Activated T-cell treated with anti-CD3 and anti-CD28 coated beads, Interleukin-2, amount 50 U/mL, for 72 hours (primary cell): ENCODE measurements at places on chromosomes 2 and 18. TPM values are rescaled to one million over a fixed set of nuclear protein-coding genes. Genes with fewer than 3 reads are reported as not detected.

GRCh38 chr2:237682856-237683670 is 55.7 kb downstream of the LRRFIP1 start:
- no peaks in the 10 kb centered on the region for H3K27me3 ChIP-seq
- peaks cover 18% of the 10 kb centered on the region for H3K4me1 ChIP-seq
- H3K4me3 ChIP-seq: no peak overlapping the region
- H3K36me3 ChIP-seq: no peaks in the 10 kb centered on the region
- DNase-seq: no peak
- no peak overlapping the region for H3K27ac ChIP-seq

DNA sequence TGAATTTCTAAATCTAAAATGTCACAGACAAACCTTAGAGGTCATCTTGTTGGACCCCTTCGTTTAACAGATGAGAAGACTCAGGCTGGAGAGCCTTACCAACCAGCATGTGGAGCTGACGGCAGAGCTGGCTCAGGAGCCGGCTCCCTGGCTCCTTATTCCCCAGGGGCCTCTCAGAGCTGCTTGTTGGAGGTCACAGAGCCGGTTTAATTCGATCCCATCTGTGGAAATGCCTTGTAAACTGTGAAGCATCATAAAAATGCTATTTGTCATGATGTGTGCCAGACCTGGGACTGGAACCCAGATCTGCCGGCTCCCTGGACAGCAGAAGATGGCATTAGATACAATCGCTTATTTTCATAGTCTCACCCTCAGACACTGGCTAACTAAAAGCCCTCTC is 8.2 kb upstream of the CIB4 start:
- no peaks in the 10 kb centered on the region for H3K36me3 ChIP-seq
- no peak overlapping the region for H3K4me3 ChIP-seq
- H3K27me3 ChIP-seq: peaks cover 36% of the 10 kb centered on the region
- no peak for DNase-seq
- H3K27ac ChIP-seq: no peak overlapping the region

DNA sequence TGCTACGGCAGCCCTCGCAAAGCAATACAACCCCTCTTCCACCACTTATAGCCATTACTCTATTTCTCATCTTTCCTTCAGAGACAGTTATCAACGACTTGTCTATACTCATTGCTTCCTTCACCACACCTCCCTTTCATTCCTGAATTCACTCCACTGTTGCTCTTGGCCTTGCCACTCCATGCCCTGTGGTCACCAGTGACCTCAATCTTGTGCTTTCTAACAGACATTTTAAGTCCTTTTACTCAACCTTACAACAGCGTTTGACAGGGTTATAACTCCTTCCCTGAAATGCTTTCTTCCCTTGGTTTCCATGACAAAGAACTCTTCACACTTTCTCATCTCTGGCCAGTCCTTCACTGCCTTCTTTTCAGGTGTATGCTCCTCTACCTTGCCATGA is 90.6 kb upstream of the CCDC141 start:
- H3K4me3 ChIP-seq: no peak overlapping the region
- DNase-seq: peak; percentile 15
- no peaks in the 10 kb centered on the region for H3K4me1 ChIP-seq
- no peaks in the 10 kb centered on the region for H3K27me3 ChIP-seq
- no peak overlapping the region for H3K27ac ChIP-seq

DNA sequence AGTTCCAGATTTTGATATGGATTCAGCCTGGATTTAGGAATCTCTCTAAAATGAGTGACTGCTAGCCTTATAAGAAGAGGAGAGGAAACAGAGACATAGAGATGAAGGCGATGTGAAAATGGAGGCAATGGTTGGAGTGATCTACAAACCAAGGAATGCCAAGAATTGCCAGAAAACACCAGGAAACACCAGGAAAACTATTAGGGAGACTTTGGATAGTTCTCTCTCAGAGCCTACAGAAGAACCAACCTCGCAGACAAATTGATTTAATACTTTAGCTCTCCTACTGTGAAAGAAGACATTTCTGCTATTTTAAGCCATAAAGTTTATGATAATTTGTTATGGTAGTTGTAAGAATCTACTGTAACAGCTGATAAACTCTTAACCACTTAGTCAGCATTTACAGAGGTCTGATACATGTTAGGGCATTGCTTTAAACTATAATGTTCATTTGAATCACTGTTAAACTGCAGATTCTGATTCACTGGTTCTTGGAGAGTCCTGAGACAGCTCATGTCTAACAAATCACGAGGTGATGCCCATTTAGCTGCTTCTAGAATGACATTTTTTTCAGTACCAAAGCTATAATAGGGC is 1702.6 kb upstream of the LRRTM1 start:
- H3K27ac ChIP-seq: no peak overlapping the region
- DNase-seq: no peak
- H3K4me1 ChIP-seq: no peaks in the 10 kb centered on the region
- no peaks in the 10 kb centered on the region for H3K36me3 ChIP-seq

- H3K4me1 ChIP-seq: peaks cover 36% of the 10 kb centered on the region
- no peaks in the 10 kb centered on the region for H3K27me3 ChIP-seq
- DNase-seq: no peak
- H3K36me3 ChIP-seq: no peaks in the 10 kb centered on the region
These were observed 21.1 kb upstream of the NFATC1 start for GRCh38 chr18:79374408-79375171.

GRCh38 chr2:99489063-99489760 is 605 bp downstream of the REV1 start:
- H3K36me3 ChIP-seq: peaks cover 6% of the 10 kb centered on the region
- DNase-seq: peak; percentile 63
- H3K4me1 ChIP-seq: peaks cover 58% of the 10 kb centered on the region

GRCh38 chr2:98824256-98825019 is 93.5 kb upstream of the MGAT4A start:
- no peak overlapping the region for H3K27ac ChIP-seq
- no peaks in the 10 kb centered on the region for H3K36me3 ChIP-seq
- no peak overlapping the region for H3K4me3 ChIP-seq
- peaks cover 31% of the 10 kb centered on the region for H3K4me1 ChIP-seq

GRCh38 chr2:104368089-104368488 is 485.8 kb upstream of the POU3F3 start:
- peaks cover 15% of the 10 kb centered on the region for H3K27me3 ChIP-seq
- H3K27ac ChIP-seq: peak overlapping the region; percentile 51
- no peaks in the 10 kb centered on the region for H3K4me1 ChIP-seq

Gene SOX11
- not detected for total RNA-seq

DNA sequence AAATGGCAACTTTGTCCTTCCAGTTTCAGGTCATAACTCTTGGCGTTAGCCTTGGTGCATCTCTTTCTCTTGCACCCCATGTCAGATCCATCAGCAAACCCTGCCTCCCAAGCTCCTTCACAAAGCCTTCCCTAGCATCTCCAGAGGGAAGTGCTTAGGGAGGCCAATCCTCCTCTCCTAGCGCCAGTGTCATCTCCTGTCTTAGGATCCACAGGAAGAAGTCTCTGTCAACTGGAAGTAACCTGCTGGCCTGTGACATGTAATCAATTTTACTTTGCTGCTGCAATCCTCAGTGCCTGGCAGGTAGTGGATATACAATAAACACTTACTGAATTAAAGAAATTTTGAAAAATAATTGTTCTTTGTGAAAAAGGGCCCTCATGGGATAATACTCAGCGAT is 7.9 kb upstream of the DNPEP start:
- H3K4me3 ChIP-seq: no peak overlapping the region
- no peak overlapping the region for H3K27ac ChIP-seq
- DNase-seq: no peak
- no peaks in the 10 kb centered on the region for H3K27me3 ChIP-seq
- no peaks in the 10 kb centered on the region for H3K4me1 ChIP-seq

DNA sequence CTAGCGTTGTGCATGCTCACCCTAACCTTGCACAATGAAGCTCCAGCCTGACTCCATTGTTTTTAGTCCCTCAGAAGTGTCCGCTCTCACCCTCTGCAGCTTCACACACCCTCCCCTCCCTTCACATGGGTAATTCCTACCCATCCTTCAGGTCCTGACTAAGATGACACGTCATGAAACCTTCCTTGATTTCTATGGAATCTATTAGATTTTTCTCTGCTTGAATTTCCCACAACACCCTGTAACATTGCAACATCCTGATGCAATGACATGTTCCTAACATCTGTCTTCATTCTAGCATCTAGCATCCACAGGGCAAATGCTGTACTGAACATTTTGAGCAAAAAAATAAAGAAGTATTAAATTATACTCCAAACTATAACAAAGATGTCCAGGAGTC is 77.0 kb upstream of the PID1 start:
- DNase-seq: no peak
- H3K27ac ChIP-seq: no peak overlapping the region
- no peaks in the 10 kb centered on the region for H3K27me3 ChIP-seq

Gene SNORC
- 4.0 TPM for total RNA-seq

Gene CNTNAP5
- not detected for total RNA-seq

DNA sequence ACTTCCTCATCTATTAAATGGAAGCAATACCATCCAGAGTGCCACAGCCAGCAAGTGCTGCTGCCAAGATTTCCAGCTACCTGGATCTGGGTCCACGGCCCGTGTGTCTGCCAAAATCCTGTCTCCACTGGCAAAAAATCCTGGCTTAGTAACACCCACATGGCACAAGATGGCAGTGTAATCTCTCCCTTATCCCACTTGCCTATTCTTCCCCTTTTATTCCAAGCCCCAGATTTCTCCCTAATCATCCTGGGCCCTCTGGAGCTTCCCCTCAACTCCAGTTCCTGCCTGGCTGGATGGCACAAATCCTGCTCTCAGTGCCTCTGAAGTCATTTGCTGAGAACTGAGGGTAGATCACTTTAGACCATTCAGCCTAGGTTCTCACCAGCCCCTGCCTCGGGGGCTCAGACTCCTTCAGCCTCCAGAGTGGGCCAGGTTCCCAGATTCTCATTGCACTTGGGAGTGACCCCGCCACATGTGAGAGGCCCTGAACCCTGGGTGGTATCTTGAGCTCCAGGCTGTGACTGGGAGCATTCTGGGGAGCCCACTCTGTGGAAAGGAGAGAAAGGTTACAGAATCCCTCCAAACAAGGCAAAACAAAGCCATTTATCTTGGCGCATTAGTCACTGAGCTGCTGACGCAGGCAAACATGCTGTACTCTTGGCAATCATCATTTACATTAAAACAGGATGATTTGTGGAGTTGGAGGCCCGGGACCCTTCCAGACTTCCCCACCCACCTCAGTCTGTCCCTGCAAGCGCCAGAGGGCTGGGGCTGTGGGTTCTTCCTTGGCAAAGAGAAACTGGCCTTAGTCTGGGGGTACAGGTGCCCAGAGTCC is 325.8 kb downstream of the DYSF start:
- peaks cover 7% of the 10 kb centered on the region for H3K27me3 ChIP-seq
- no peaks in the 10 kb centered on the region for H3K4me1 ChIP-seq
- H3K4me3 ChIP-seq: no peak overlapping the region
- no peak overlapping the region for H3K27ac ChIP-seq
- no peaks in the 10 kb centered on the region for H3K36me3 ChIP-seq

- no peaks in the 10 kb centered on the region for H3K36me3 ChIP-seq
- H3K4me1 ChIP-seq: peaks cover 28% of the 10 kb centered on the region
- no peak for DNase-seq
These were observed 74.5 kb downstream of the SPATS2L start for GRCh38 chr2:200380833-200381542.

- H3K4me1 ChIP-seq: no peaks in the 10 kb centered on the region
- H3K27ac ChIP-seq: peak overlapping the region; percentile 51
- H3K36me3 ChIP-seq: no peaks in the 10 kb centered on the region
- no peaks in the 10 kb centered on the region for H3K27me3 ChIP-seq
- H3K4me3 ChIP-seq: no peak overlapping the region
These were observed 97.1 kb upstream of the ZNF521 start for GRCh38 chr18:25449046-25449445.

Gene PARD6G
- not detected for total RNA-seq

DNA sequence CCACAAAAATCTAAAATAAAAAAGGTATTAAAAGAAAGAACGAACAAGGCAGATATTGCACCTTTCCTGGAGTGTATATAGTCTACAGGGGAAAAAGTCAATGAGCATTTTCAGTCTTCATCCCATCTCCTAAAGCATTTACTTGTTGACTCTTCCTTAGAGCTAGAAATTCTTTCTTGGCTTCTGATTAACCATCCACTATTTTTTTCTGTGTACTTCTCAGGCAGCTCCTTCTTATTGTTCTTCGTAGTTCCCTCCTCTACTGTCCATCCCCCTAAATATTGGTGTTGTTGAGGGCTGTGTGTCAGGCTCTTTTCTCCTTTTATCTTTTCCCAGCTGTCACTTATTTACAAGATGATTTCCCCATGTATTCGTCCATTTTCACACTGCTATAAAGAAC is 3.5 kb upstream of the LAPTM4A start:
- peaks cover 6% of the 10 kb centered on the region for H3K4me1 ChIP-seq
- H3K4me3 ChIP-seq: no peak overlapping the region
- no peak for DNase-seq
- peaks cover 34% of the 10 kb centered on the region for H3K27me3 ChIP-seq
- no peak overlapping the region for H3K27ac ChIP-seq

Gene ABHD1
- total RNA-seq: 0.72 TPM

GRCh38 chr2:36366491-36367120 is 11.0 kb downstream of the CRIM1 start:
- H3K4me1 ChIP-seq: no peaks in the 10 kb centered on the region
- DNase-seq: no peak
- H3K36me3 ChIP-seq: no peaks in the 10 kb centered on the region
- H3K27ac ChIP-seq: no peak overlapping the region
- H3K27me3 ChIP-seq: peaks cover under 1% of the 10 kb centered on the region

GRCh38 chr2:145102706-145103105 is 582.8 kb upstream of the ZEB2 start:
- no peak overlapping the region for H3K4me3 ChIP-seq
- no peaks in the 10 kb centered on the region for H3K27me3 ChIP-seq
- no peak overlapping the region for H3K27ac ChIP-seq
- no peak for DNase-seq
- H3K4me1 ChIP-seq: no peaks in the 10 kb centered on the region

DNA sequence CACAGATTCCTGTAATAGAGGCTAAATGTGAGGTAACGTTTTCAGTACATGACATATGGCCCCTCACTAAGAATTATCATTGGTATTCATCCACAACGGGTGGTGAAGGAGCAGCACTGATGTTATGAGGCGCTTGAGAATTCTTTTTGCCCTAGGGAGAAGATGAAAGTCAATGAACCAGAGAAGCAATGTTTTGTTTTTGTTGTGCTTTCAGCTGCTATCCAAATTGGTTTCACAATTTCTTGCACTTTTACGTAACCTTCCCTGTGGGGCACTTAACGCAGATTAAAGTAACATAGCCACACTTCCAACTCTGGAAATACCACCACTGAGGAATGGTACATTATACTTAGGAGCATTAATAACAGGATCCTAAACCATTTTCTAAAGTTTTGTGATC is 13.3 kb upstream of the CCDC85A start:
- no peak for DNase-seq
- no peaks in the 10 kb centered on the region for H3K4me1 ChIP-seq
- H3K27ac ChIP-seq: no peak overlapping the region
- H3K27me3 ChIP-seq: peaks cover 5% of the 10 kb centered on the region

GRCh38 chr2:75140288-75140687 is 59.0 kb downstream of the TACR1 start:
- no peak overlapping the region for H3K27ac ChIP-seq
- no peaks in the 10 kb centered on the region for H3K36me3 ChIP-seq
- H3K27me3 ChIP-seq: no peaks in the 10 kb centered on the region
- H3K4me1 ChIP-seq: no peaks in the 10 kb centered on the region
